ENCODE measurements at places on chromosomes 3 and 15.

- no peak for DNase-seq
These were observed 6.3 kb upstream of the SMAD3 start for GRCh38 chr15:67059127-67059553.

DNA sequence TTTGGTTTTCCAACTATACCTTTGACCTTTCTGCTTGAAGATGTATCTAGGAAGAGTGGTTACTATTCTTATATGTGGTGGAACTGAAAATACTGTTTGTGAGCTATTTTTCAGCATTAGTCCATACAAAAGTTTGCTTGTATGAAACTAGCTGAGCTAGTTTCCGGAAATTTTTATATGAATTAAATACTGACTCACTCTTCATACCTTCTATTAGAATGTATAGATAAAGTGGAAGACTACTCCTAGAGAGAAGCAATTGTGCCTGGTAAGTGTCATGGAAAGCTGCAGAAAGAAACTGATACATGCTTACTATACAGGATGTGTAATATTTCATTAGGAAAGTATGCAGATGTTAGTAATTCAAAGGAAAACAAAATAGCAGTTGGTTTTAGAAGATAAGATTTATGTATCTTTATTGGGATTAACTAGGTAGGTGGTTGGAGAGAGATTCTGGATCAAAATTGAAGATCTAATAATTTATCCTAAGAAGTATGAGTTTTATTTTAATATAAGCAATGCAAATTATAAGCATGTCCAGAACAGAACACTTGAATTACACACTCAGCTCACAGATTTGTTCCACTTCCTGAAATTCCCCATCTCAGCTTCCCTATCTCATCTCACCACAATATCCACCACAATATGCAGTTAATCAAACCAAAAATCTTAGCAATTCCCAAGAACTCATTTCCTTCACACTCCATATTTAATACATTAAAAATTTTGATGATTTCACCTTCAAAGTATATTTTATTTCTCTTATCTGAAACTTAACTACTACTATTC lies 82.8 kb downstream of the BCHE start:
- DNase-seq, result no peak

GRCh38 chr3:19961960-19962359 lies 15.1 kb downstream of the RAB5A start:
- no peak for DNase-seq

DNA sequence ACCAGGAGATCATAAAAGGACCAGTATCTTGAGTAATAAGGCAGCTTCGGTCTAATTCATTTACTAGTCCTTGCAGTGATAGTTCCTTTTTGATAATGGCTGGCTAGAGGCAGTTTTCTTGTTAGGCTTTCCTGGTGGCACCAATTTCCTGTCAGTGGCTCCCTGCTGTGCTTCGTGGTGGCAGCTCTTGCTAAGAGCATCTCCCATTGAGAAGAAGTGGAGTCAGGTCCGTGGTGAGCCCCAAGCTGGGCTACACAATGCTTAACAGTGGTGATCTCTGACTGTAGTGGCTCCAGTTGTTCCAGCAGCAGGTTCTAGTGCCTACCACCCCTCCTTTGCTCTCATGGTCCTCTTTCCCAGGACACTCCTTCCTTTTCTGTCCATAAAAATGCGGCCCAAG lies 111.2 kb downstream of the RAP2B start:
- no peak for DNase-seq

- no peak for DNase-seq
These were observed 36.6 kb upstream of the CHL1 start for GRCh38 chr3:159974-160373.

- no peak for DNase-seq
These were observed 5.3 kb upstream of the TMEM115 start for GRCh38 chr3:50364573-50365079.

- no peak for DNase-seq
These were observed 80.8 kb downstream of the SMAD3 start for GRCh38 chr15:67146234-67146633.
